ENCODE measurements at places on chromosomes 16 and 17.

GRCh38 chr17:29250666-29251065 lies 4.0 kb downstream of the CRYBA1 start:
- DNase-seq, result no peak

GRCh38 chr16:85402910-85403692 lies 210.0 kb upstream of the GSE1 start:
- no peak for DNase-seq

DNA sequence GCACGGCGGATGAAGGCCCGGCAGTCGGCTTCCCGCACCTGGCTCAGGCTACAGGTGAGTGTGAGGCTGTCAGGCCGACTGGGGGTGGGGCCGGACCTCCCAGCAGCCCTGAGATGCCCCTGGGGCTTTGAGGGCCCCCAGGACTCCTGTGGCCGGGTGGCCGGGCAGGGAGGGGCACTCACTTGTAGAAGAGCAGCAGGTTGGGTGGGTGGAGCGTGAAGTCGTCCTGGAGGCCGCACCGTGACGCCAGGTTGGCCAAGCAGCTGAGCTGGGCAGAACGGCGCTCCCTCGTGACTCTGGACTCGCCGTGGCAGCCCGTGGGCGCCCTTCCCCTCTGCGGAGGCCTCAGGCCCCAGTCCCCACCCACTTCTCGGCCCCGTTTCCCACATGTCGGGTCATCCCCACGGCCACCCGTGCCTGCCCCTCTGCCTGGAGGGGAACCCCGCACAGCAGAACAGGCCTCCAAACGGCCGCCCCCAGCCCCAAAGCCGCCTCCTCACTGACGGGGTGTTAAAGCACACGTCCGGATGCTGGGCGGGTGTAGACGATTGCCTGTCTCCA lies 12.9 kb downstream of the RPUSD1 start:
- no peak for DNase-seq

- DNase-seq, result no peak
Measured at GRCh38 chr17:69900829-69901228, 174.2 kb upstream of the KCNJ16 start.

DNA sequence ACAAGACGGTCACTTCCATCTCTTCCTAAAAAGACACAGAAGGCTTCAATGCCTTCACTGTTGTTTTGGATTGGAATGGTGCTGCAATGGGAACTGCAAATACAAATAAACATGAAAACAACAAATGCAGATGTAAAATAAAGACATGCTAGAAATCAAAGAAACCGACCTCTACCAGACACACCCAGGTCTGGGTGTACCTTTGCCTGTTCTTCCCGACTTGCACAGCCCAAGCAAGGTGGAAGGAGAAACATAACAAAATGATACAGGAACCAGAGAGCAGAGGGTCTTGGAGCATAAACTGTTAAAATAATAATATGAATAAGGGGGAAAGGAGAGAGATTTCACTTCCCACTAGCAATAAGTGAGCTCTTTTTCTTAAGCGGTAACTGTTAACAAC lies 17.3 kb downstream of the RFFL start:
- DNase-seq, result no peak

Measured in naive B cell (primary cell).